ENCODE measurements at places on chromosomes 5 and 9.
A peak's percentile ranks its signal among the peaks of the same experiment; 100 is the strongest.

DNA sequence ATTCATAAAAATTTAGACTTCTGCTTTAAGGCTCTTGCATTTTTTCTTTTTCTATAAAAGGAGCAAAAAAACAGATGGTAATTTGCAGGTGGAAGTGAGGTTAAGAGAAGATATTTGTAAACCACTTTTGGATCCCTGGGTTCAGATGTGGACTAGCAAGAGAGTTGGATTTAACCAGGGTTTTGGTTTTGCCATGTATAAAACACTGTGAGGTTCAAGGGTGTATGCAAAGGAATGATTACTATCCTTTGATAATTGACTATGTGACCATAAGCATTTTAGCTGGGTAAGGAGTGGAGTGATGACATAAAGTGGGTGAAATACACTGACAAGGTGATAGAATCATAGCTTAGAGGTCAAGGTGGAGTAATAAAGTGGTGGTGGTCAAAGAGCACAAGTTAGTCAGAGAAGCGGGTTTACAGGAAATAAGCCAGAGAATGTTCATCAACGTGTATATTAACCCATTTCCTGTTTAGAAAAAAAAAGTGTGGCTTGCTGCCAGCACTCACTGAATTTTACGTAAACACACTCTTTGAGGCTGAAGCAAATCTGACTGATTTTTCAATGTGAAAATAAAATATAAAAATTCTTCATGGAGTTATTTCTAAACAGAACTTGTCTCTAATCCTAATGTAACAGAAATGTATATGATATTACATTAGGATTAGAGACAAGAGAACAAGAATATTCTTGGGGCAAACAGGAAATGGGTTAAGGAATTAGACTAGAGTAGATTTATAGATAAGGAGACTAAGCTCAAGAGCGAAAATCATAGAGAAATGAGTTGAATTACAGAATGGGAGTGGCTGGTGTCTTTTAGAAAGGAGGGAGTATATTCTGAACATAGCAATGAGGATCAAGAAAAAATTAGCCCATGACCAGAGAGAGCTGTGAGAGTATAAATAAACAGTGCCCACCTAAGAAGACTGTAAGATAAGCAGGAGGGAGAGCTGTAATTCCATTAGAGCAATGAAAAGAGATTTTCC, 74.5 kb downstream of the CDKN2A start:
- DNase-seq, result peak; percentile 2

- DNase-seq, result no peak
Observed at GRCh38 chr5:79588696-79589095, 23.5 kb upstream of the TENT2 start.

GRCh38 chr5:113050721-113051382, 74.3 kb downstream of the DCP2 start:
- no peak for DNase-seq

- no peak for DNase-seq
Observed at GRCh38 chr5:90014420-90014819, 395.1 kb downstream of the CETN3 start.

DNA sequence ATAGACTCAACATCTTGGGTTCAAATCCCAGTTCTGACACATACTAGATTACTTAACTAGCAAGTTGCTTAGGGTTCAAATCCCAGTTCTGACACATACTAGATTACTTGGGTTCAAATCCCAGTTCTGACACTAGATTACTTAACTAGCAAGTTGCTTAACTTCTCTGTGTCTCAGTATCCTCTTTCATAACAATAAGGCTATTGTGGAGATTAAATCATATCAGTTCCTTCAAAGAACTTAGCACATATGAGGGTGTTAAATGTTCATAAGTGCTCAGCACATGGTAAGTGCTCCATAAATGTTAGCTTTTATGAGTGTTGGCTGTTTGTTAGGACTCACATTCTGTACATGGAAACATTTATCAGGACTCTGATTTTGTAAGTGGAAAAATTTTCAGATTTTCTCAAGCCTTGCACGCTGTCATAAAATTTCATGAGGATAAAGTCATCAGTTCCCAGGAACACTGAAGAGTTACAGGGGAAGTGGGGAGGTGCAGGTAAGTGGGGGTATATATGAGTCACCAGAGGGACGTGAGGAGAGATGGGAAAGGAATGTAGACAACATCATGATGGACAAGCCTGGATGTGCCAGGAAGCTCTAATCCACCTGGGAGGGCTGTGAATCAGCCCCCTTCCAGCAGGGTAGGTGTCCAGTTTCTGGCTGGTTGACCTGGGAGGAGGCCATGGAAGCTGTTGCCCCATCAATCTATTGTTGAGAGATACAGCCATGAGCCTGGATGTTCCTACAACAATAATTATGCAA, 532.2 kb upstream of the WWC1 start:
- no peak for DNase-seq

- no peak for DNase-seq
Observed at GRCh38 chr9:81391457-81391825, 297.9 kb downstream of the TLE1 start.

DNA sequence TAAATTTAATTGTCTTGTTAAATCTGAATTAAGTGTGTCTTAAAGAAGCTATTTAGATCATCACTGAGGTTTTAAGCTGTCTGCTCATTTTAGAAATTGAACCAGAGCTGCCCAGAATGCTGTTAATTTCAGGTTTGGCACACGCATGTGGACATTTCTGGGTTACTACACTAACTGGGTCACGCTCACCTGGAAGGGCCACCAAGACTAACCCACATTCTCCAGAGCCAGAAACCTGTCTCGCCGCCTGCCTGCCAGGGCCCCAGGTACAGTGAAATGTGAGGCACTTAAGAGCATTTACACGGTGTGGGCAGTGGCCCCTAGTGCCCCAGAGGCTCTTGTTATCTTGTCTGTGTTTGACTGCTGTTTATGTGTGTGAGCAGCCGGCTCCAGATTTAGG, 46.6 kb downstream of the ATP10B start:
- no peak for DNase-seq

DNA sequence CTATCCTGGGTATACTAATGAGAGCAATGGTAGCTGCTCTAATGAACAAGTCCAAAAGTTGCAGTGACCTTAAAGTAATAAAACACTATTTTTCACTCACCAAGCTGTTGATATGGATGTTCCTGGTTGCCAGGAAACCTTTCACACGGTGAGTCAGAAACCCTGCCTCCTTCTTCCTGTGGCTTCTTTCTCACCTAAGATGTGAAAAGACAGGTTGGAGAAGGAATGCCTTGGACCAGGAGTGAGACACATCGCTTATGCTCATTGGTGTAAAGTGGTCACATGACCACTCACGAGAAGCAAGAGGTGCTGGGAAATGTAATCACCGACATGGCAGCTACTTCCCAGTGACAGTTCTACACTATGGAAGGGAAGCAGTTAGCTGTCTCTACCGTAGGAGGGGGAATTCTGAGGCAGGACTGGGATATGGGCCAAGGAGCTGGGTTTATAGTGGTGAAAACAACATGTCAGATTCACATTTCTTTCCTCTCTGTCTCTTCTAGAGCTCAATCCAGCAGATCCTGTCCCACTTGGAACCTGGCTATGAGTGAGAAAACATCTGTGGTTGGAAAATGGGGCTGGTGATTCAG, 320.4 kb upstream of the KLF4 start:
- no peak for DNase-seq

GRCh38 chr5:127187706-127188105, 102.9 kb upstream of the MEGF10 start:
- no peak for DNase-seq

GRCh38 chr9:99828054-99828416, 6.3 kb downstream of the NR4A3 start:
- DNase-seq, result no peak

DNA sequence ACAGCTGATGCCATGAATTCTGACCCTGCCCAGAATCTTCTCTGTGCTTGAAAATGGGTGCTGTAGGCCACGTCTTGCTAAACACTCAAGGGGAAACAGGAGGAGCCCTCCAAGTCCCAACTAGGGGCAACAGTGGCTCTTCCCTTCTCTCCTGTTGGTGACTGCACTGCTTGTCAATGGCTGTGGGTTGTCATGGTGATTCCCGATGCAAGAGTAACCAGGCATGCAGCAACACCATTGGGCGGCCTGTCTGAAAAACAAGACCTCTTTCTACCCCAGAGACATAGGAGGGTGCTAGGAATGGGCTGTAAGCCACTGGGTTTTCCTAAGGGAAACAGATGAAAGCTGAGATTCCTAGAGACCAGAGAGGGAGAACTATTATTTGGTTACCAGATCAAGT, 201.7 kb upstream of the PANK3 start:
- DNase-seq, result no peak

DNA sequence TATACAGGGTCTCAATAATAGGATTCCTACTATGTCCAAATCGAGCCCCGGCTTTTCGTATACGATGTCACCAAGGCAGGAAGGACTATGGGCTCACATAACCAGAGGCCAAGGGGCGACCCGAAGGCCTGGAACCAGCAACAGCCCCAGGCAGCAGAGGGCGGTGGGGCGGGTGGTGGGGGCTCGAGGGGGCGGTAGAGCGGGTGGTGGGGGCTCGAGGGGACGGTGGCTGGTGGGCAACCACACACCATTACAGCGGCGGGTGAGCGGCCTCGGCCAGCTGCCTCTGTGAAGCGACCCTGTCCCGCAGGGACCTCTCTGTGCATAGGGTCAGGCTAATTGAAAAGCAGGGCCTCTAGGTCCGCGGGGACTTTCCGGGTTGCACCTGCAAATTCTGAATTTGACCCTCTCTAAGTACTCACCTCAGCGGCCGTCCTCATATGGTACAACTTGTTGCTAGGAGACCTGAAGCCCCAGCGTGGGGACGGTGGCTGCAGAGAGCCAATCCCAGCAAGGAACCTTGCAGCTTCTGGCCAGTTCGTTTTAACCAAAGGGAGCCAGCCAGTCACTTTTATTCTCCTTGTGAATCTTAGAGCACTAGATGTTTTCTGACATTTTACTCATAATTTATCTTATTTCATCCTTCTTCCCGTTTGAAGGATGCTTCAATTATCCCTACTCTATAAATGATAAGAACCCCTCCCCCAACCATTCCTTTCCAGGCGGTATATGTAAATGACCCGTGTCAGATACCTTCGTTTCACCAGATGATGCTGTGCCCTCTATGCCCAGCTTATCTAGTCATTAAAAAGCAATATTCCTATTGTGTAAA, at the start of gene NME5:
Gene NME5, minus strand, starts transcription at position 480 of the 832 bp plus-strand sequence. CDS start 648 bp downstream, outside the sequence.
- DNase-seq, result no peak

- no peak for DNase-seq
Observed at GRCh38 chr5:101455851-101456250, 552.8 kb upstream of the ST8SIA4 start.

- no peak for DNase-seq
Observed at GRCh38 chr9:36158122-36158521, 11.1 kb upstream of the CCIN start.

- DNase-seq, result no peak
Observed at GRCh38 chr9:127773272-127773671, 5.2 kb downstream of the SH2D3C start.

DNA sequence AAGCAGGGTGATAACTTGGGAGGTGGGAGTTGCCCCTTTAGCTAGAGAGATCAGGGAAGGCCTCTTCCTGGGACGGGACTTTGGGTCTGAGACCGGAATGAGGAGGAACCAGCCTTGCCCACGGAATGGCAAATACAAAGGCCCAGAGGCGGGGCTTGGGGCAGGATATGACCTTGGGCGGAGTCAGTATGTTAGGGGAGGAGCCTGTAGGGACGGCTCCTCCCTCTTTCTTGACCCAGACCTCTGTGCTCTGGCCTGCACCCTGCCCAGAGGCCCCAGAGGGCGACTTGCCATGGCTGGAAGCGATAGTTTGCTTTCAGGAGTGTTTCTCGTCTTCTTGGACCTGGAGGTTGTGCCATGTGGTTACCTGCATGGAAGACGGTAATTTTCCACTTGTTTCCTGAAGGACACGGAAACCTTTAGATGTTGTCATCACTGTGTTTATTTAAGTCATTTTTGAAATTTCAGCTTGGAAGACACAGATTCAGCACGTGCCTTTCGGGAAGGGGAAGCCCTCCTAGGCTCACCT, 85.6 kb downstream of the DAB2IP start:
- no peak for DNase-seq

DNA sequence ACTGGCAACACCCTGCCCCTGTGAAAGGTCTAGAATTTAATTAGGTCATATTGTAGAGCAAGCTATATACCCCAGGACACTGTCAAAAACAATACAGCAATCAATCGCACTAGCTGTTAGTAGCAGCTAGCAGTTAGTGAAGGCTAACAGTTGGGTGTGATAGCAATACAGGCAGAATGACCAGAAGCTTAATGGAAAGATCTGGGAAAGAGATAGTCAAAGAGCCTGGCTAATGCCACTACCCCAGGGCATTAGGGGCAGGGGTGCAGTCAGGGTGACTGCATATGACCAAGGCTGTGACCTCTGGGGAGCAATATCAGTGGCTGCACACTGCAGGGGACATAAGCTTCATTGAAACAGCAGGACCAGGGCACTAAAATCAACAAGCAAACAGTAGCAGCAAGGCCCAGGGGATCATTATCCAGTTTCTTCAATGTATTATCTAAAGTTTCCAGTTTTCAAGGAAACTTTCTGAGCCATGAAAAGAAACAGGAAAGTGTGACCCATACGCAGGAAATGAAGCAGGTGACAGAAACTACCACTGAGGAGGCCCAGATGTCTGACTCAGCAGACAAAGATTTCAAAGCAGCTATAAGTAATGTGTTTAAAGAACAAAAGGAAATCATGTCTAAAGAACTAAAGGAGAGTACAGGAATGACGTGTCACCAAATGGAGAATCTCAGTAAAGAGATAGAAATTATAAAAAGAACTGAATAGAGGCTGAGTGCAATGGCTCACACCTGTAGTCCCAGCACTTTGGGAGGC, 82.4 kb downstream of the ZNF354C start:
- DNase-seq, result no peak

- no peak for DNase-seq
Observed at GRCh38 chr5:173825215-173825865, 62.8 kb upstream of the CPEB4 start.

GRCh38 chr5:91211997-91212713, 171.0 kb downstream of the ARRDC3 start:
- no peak for DNase-seq

DNA sequence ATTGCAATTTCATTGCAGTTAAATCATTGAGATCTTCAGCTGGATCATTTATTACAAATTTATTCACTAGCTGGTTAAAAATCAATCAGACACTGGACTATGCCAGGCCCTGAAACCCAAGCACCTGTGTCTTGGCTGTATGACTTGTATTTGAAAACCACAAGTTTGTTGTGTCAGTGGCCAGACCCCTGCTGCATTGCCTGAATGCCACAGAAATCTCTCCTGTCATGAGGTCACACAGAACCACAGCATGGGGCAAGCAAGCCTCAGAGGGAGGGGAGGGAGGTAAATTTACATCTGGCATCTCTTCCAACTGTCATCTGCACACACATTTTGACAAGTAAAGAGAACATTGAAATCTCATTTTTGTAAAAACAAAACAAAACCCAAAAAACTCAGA, 90.0 kb downstream of the ARRDC3 start:
- DNase-seq, result no peak

DNA sequence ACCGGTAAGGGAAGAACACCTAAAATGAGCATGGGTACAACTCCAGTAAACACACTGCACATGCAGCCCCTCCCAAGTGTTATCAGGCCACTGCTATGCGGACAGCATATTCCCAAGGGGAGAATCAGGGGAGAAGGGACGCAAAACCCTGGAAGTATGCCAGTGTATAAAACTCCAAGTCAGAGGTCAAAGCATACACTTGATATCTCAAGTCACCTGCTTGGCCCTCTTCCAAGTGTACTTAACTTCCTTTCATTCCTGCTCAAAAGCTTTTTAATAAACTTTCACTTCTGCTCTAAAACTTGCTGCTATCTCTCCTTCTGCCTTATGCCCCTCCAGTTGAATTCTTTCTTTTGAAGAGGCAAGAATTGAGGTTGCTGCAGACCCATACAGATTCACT, 408.1 kb downstream of the HTR1A start:
- no peak for DNase-seq

- no peak for DNase-seq
Observed at GRCh38 chr5:112630246-112631009, 107.3 kb upstream of the APC start.

- no peak for DNase-seq
Observed at GRCh38 chr5:75496026-75496425, 15.4 kb downstream of the CERT1 start.

Measured in stimulated activated CD8-positive, alpha-beta memory T cell treated with anti-CD3 and anti-CD28 coated beads, Interleukin-4, amount 100 ng/mL, for 1 hour (primary cell).